ENCODE measurements at places on chromosomes 5 and 9.

DNA sequence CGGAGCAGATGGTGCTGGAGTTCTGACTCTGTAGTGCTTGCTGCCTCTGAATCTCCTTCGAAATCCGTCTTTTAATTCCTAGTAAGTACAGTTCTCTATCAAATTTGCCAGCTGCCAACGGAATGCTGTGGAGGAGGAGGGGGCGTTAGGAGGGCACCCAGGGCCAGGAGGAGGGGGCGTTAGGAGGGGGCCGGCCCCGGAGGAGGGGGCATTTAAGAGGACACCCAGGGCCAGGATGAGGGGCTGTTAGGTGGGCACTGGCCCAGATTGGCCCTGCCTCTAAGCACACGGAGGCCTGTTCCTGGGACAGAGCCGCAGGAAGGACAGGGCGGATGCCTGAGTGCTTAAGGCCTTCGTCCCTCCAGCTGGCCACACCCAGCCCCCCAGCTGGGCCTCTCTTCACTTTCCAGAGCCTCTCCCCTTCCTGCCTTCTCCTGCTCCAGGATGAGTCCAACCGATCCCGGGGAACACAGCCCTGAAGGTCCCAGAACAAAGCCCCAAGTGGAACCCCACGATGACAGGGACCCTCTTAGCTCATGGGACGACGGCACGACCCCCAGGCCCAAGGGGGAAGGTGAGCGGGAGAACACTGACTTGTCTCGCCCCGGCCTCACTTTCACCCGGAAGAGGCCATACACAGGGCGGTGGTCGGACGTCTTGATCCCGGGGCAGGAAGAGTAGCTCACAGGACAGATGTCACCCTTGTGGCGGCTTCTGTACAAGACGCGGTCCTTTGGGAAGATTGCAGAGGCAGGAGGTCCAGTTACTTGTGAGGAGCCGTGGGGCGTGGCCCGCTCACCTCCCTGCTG is 9.8 kb downstream of the INPP5E start:
- DNase-seq = no peak

DNA sequence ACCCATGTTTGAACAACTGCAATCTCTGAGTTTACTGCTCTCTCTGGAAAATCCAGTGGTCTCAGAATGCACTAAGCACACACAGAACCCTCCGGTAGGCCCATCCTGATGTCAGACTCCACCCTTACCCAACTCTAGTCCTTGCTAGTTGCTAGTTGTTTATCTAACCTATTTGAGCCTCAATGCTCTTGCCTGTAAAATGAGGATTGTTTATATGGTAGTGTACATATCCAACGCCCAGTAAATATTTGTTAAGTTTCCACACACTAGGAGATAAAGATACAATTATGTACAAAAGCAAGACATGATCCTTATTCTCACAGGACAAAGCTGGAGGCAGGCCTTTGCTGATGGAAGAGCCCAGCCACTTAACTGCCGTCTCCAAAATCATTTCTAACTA is 192.2 kb downstream of the SPOCK1 start:
- DNase-seq = no peak

DNA sequence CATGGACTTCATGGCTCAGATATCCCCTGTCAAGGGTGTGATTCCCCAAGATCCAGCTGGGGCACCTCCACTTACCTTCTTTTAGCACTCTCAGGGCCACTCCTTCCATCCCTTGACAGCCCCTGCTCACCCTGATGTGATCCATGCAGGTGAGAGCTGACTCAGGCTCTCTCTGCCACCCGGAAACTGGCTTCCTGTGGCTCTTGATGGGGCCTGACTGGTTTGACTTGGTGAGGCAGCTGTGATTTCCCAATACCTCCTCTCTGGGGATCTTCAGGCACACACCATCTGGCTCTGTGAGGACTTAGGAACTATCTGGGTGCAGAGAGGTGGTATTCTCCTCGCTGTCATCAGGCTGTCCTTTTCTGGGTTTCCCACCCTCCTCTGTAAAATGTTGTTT is 7.9 kb upstream of the FAT2 start:
- no peak for DNase-seq

- peak; percentile 18 for DNase-seq
Measured at GRCh38 chr5:157744051-157745011, 819 bp downstream of the LSM11 start.

- DNase-seq = no peak
Measured at GRCh38 chr5:150446088-150446487, 3.5 kb downstream of the RPS14 start.

- no peak for DNase-seq
Measured at GRCh38 chr5:103927739-103928138, 365.1 kb upstream of the NUDT12 start.

GRCh38 chr5:118891252-118891651 is 97.1 kb downstream of the DTWD2 start:
- DNase-seq = no peak

DNA sequence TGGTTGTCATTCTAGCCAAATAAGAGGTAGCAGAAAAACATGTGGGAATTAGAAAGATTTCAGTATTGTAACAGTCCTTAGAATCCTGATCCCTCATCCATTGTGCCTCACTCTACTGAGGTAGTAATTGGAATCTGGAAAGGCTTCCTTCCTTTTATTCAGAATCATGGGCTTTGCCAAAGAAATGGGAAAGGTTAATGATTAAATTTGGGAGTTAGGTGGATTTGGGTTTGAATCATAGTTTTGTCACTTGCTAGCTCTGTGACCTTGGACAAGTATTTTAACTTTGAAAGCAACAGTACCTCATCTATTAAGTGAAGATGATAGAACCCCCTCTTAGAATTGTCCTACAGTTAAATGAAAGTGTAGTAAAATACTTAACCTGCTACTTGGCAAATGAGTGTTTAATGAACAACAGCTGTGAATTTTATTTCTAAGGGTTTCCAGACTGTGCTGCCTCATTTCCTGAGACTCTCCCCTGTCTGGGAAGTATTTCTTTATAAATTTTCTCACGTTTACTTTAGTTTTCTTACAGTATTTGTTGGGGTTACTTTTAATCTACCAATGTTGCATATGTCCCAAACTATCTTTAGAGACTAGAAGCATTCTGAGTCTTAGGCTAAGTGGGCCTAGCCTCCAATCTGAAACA is 11.7 kb downstream of the SPDL1 start:
- DNase-seq = no peak

DNA sequence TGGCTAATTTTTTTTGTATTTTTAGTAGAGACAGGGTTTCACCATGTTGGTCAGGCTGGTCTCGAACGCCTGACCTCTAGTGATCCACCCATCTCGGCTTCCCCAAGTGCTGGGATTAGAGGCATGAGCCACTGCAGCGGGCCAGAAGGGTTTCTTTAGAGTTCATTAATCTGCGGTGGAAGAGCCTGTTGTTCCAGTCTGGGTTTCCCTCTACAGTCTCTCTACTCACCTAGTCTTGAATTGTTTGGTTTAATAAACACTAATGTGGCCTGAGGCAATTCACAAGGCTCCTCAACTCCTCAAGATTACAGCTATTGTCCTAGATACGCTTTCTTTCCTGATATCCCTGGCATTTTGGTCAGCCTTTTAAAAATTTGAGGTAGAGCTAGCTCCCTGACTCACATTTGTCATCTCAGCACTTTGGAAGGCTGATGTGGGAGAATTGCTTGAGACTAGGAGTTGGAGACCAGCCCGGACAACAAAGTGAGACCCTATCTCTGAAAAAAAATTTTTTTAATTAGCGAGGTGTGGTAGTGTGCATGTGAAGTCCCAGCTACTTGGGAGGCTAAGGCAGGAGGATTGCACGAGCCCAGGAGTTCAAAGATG is 4.6 kb upstream of the SAR1B start:
- no peak for DNase-seq

- DNase-seq = no peak
Measured at GRCh38 chr9:123798195-123798594, 131.7 kb downstream of the DENND1A start.

DNA sequence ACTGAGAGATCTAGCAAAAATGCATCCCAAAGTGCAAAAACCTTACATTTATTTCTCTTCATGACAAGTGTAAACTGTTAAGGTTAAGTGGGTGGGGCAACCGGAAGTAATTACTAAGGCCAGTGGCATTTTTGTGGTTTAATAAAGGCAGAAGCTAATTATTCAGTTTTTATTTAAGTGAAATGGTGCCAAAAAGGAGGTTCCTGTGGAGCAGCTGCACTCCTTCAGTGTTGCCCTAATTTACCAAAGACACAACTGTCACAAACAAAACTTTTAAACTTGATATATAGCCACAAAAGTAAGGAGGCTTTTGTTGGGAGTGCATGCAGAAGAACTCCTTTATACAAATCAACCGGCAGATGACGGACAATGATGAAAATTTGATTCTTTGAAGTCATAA is 81.6 kb downstream of the NDUFS4 start:
- DNase-seq = no peak

DNA sequence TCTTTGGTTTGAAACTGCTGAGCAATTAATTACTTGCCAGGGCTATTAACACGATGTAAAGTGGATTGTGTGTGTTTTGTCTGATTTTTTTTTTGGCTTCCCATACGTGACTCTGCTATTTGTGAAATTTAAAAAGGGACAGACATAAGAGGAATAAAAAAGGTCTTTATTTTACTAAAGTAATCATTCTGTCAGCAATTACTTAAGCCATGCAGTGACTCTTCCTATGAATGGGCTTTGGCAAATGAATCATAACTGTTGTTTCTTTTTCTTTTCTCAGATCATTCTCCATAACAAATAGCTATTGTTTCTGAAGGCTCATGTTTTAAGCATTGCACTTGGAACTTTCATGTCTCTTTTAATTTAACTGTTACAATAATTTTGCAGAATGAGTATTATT is 461.3 kb upstream of the RORB start:
- no peak for DNase-seq

DNA sequence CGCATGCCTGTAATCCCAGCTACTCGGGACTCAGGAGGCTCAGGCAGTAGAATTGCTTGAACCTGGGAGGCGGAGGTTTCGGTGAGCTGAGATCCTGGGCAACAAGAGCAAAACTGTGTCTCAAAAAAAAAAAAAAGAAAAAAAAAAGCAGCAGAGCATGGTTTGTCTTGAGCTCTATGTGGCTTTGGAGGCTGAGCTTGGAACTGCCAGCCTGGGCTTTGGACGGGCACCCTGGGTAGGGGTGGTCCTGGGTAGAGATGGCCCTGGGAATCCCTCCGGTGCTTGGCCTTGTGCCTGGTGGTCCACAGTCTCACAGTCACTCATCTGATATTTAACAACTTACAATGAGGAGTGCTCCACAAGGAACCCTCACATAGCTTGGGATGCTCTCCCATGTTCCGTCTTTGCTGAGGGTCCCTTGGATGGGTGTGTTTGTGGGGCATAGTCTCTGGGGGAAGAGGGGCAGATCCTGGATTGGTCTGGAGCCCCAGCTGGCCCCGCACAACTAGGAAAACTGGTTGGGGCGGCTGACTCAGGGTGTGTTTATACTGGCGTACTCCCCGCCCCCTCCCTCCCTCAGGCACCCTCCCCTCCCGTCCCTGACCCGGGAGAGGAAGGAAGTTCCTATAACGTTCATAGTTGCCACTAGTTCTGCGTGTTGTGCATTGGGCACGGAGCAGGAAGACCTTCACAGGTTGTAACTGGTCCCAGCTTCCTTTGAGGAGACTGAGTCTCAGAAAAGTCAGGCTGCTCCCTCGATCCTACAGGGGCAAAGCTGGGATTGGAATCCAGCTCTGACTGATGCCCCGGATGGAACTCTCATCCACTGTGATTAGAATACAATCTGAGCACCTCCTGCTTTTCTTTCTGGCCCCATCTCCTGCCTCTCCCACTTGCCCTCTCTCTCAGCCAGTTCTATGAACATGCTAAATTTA is 11.2 kb downstream of the IER5L start:
- DNase-seq = no peak

- no peak for DNase-seq
Measured at GRCh38 chr5:178394074-178394473, 161.5 kb upstream of the PHYKPL start.

DNA sequence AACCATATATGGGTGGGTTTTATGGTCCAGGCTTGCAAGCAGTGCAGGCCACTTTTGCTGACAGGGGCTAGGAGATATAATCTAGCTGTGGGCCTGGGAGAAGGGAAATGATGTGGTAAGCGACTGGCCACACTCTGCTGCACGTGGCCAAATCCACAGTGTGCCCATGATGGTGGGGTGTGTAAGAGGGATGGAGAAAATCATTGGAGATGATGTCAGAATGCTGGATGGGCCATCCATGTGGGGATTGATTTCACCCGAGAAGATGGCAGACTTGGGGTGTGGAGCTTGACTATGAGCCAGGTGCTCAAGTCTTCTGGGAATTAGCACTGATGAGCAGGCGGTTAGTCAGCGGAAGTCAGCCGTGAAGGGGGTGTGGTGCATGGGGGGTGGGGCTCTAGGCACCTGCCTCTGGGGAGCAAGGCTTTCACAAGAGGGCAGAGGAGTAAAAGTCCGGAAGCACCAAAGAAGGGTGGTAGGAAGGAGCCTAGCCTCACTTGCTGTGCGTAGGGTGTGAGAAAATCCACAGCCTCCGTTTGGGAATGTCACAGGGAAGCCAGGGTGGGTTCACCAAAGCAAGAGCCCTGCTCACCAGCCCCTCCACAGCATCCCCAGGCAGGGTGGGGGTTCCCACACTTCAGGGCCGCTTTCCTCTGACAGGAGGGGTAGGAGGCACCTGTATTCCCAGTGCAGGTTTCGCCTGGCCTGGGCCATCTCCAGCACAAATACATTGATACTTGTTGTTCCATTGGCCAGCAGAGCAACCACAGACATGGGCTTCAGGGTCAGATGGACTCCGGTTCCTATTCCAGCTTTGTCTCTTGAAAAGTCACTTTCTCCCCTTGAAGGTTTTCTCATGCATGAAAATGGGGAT is 44.5 kb upstream of the ANGPTL2 start:
- DNase-seq = peak; percentile 87

DNA sequence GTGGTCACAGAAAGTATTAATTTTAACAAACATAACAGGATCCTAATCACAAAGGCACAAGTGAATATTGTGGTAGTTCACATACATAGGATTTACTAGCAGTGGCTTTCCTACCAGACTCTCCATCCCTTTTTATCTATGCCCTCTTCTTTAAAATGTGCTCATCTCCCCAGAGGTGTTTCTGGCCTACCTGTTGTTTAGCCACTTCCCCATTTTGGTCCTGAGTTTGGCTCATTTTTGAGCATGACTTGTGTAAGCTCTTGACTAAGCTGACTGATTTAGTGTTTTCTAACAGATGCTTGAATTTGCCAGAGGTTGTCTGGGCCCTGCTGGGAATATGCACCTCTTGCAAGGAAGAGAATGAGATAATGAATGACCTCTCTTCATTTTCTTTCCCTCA is 517.7 kb upstream of the CLINT1 start:
- DNase-seq = no peak

DNA sequence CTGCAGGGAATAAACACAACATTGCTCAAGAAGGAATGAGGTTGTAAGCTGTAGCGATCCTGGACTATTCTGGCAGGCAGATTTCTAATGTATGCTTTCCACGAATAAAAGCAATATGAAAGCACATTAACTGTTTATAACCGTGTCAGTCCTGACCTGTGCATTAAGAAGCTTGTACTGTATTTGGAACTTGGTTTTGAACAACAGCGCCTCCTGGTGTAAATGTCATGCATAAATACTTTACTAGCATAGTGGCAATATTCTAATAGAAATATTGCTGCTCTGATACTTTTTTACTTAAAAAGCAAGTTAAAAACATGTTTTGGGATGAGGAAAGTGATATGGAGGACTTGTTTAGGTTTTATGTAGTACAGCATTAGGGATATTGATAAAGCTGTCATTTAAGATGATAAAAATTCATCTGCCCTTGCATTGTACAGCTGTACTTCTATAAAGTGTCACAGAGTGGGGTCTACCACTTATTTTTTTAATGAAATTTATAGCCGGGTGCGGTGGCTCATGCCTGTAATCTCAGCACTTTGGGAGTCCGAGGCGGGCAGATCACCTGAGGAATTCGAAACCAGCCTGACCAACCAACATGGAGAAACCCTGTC is 70.7 kb upstream of the GNE start:
- peak; percentile 67 for DNase-seq

Measured in germinal center (tissue), 1 donor.